NCI-H526 treated with DMSO at 0.1 percent for 48 hours (cell line): ENCODE measurements at places on chromosomes 16 and 17.
A peak's percentile ranks its signal among the peaks of the same experiment; 100 is the strongest.

GRCh38 chr17:73639932-73640331, 4.3 kb downstream of the SDK2 start:
- no peak for DNase-seq

GRCh38 chr17:10127819-10128425, 70.5 kb downstream of the GAS7 start:
- DNase-seq = no peak

DNA sequence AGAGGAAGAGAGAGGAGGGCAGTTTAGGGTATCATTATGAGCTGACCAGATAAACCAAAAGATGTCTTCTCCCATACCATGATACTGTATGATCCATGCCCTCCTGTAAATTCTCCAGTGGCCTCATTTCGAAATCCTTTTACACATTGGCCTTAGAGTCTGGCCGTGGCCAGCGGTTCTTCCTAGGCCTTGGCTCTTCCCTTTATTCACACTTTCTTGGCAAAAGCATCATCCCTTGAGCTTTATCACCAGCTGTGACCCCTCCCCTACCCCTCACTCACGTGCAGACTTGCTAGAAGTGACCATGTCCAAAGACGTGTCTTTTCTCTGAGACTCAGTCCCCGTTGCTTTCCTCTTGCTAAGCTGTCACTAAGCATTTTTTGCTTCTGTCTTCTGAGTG, 22.8 kb downstream of the KATNIP start:
- no peak for DNase-seq

DNA sequence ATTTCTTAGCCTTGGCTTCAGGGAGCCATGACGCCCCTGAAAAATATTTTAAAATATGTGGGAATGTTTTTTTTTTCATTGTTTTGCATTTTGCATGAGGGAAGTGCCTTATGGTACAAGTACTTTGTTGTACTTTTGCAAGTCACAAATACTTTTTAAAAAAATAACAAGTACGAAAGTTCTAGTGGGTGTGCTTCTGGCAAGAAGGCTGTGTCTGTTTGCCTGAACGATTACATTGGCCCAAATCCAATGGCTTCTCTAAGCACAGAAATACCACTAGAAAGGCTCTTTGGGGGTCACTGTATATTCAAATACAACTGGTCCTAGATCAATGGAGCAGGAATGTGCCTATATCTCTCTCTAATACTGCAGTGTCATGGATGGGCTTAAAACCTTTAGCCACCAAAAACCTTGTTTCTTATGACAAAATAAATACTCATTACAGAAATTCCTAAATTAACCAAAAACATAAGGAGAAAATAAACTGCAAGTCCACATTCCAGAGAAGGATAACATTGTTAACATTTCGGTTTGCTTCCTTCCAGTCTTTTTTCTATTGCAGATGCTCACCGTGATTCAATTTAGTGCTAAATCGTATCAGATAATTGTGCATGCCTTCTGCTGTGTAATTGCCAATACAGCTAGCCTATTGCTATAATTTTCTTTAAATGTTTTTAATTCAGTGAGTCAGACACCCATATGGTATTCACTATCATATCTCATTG, 97.4 kb downstream of the VAT1L start:
- DNase-seq = no peak

GRCh38 chr17:30340801-30341356, 7.0 kb upstream of the TMIGD1 start:
- no peak for DNase-seq

GRCh38 chr17:56506349-56506748, 87.2 kb upstream of the NOG start:
- no peak for DNase-seq

GRCh38 chr16:66728804-66729203, 22.6 kb downstream of the DYNC1LI2 start:
- DNase-seq = no peak

DNA sequence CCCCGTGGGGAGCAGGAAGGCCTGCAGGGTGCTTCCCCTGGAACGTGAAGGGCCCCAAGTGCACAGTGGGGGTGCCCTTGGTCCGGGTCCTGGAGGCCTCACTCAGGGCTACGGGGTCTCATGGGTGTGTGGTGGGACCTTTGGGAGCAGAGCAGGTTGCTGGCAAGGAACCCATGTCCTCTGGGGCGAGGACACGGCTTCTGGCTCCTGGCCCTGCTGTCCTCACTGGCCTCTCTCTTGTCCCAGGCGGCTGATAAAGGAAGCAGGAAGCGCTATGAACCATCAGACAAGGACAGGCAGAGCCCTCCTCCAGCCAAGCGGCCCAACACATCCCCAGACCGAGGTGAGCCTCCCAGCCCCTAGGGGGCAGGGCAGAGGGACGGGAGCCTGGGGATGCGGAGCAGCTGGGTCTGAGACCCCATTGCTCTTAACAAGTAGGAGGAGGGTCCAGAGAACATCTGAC, 9.8 kb upstream of the IL17C start:
- no peak for DNase-seq

- no peak for DNase-seq
Observed at GRCh38 chr16:21980032-21980431, 20.9 kb downstream of the PDZD9 start.

- no peak for DNase-seq
Observed at GRCh38 chr17:78412403-78412802, 34.0 kb downstream of the PGS1 start.

- DNase-seq = no peak
Observed at GRCh38 chr17:40063187-40063771, 514 bp downstream of the THRA start.

DNA sequence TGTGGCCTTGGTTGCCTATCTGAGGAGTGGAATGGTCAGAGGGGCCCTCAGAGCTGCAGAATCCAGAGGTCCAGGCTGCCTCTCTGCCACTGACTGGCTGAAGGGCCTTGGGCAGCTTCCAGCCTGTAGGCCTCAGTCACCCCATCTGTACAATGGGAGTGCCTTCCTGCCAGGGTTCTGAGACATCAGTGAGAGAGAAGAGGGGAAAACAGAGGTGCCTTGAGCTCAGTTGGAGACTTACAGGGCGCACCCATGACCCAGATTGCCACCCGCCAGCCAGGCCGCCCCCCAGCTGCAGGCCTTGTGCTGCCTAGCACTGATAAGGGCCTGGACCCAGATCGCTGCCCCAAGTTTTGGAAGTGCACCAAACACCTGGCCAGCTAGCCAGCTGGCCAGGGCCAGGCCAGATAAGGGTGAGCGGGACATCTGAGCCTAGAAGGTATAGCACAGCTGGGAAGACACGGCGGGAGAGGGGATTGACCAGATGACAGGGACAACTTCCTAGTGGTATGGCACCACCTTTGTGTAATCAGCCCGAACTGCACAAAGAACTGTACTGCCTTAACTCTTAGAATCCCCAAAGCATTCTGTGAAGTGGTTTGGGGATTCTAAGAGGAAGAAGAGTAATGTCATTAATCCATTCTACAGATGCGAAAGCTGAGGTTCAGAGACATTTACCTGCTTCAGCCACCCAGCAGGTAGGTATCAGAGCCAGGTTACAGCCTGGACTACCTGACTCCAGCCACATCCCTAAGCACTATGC, 1.4 kb downstream of the SLC4A1 start:
- no peak for DNase-seq

- no peak for DNase-seq
Observed at GRCh38 chr17:81545160-81545949, 6.8 kb downstream of the FAAP100 start.

GRCh38 chr16:1338119-1338730, 4.8 kb downstream of the BAIAP3 start:
- no peak for DNase-seq

DNA sequence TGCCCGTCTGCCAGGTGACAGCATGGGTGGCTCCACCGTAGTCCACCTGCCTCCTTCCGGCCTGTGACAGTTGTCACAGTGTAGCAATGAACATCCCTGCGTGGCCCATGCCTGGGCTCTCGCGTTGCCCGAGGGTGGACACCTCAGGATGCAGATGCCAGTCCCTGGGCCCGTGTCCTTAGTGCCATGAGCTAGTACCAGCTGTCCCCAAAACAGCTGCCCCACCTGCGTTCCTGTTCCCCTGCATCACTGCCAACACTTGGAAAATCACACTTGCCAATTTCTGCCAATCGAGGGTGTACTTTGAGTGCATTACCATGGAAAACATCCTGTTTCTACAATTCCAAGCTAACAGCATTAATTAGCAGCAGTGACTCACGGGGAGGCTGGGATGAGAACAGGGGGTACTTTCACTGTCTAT, 9.0 kb upstream of the C16orf95 start:
- no peak for DNase-seq

GRCh38 chr16:67965668-67966548, 2.5 kb downstream of the SLC12A4 start:
- DNase-seq = no peak

- DNase-seq = peak; percentile 61
Observed at GRCh38 chr17:74212913-74213791, at the start of gene TTYH2. Gene TTYH2, plus strand, starts transcription at chr17:74213571. Its CDS starts 17 bp downstream, at chr17:74213588.

GRCh38 chr16:2151188-2152091, 3.0 kb downstream of the RAB26 start:
- no peak for DNase-seq

GRCh38 chr17:72890711-72891110, 201.8 kb downstream of the SLC39A11 start:
- DNase-seq = no peak

DNA sequence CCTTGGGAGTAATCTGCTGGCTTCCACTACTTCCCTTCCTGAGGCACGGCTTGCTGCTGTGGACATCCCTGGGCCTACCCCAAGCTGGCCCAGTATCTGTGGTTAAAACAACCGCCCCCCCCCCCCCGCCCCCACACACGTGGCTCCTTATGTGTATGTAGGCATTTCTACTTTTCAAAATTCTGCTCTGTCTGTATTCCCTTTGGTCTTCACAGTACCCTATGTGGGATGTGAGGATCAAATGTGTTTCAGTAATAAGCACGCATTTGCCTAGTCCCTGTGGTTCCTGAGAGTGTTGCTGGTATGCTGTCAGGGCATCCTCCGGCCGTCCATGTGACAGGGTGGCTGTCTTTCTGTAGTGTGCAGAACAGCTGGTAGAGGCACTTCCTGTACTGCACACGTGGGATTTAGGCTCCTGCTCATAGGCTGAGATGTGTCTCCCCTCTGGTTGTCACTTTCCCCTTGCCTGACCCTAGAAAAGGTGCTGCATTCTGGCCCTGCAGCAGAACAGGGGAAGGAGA, 2.2 kb downstream of the NT5M start:
- peak; percentile 23 for DNase-seq

DNA sequence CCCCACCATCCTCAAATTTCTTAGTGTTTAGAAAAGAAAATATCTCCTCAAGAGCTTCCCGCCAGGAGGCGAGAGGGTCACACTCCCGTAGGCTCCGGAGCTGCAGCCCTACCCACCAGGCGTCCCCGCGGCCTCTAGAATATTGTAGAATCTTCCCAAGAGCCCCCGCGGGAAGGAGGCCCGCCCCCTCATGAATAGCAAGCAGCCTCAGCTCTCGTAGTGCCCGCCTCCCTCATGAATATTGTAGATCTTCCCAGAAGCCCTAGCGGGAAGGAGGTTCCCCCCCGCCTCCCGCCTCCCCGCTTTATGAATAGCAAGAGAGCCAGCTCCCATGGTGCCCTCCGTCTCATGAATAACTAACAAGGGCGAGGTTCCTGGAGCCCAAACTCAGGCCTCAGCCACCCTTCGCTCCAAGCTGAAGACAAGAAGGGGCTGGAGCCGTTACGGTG, at the start of gene FBXO47:
Gene FBXO47, minus strand, starts transcription at position 114 of the 449 bp plus-strand sequence. CDS start 4,378 bp downstream, outside the sequence.
- DNase-seq = no peak

DNA sequence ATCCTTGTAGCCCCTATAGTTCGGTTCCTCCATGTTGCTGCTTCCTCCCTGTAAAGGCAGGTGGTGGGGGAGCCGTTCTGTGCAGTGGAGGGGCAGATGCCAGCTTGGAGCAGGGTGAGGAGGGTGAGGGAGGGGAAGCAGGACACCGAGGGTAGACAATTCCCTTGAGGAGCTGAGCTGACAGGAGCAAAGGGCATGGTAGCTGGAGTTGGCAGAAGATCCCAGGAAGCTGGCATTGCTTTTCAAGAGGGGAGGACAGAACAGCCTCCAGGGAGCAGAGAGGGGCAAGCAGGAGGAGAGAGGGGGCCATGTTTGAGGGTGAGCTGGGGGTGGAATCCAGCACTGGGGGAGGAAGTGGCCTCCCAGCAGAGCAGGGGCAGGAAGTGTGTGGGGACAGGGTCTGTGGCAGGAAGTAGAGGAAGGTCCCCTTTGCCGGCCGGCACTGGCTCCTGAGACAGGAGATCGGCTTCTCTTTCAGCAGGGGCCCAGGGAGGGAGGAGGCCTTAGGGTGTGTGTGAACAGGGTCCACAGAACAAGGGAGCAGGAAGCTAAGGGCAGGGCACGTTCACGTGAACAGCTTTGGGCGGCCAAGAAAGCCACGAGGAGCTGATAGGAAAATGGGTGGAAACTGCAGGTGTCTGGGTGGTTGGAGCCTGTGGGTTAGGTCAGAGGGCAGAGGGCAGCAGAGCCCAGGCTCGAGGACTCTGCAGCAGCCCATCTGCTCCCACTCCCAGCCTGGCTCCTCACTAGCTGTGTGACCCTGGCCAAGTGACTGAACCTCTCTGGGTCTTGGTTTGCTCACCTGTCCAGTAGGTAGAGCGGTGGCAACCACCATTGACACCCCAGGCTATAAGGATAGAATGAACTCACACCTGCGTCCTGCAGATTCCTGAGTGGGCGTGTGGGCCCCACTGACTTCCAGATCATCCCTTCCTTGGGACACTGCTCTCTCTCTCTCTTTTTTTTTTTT, 17.5 kb upstream of the SPNS2 start:
- no peak for DNase-seq

- no peak for DNase-seq
Observed at GRCh38 chr17:5434984-5435383, 4.0 kb downstream of the C1QBP start.

DNA sequence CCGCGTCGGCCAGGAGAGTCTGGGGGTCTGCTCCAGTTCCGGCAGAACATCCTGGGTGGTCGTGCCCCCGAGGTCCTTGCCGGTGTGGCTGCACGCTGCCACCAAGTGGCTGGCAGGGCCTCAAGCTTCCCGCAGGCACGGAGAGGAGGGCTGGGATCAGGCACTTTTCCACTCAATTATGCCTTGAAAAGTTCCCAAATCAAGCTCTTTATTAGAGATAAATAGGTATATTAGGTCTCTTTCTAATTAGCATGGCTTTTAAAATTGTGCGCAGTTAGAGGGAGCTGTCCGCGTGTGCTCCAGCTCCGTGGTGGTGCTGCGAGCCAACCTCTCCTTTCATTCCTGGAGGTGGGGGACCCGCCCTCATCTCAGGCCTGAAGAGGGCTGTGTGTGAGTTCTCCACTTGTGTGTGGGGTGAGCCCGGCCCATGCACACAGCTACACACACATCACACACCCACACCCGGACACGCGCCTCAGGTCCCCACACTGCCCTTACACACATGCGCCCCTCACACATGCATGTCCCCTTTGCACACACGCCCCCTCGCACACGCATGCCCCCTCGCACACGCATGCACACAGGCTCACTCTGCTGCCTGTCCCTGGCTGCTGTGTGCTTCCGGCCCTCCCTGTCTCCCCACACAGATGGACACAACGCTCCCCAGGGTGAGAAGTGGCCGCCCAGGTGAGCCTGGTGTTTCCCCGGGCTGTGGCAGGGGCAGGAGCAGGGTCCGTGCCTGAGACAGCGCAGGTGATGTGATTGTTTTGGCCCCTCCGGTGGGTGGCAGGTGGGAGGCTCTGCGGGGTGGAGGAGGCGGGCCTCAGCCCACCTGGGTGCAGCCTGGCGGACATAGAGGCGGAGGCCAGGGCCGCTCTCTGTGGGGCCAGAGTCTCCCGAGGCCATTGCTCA, 28.8 kb downstream of the CACNA1H start:
- no peak for DNase-seq

GRCh38 chr16:60811051-60811608, 1225.1 kb downstream of the CDH8 start:
- no peak for DNase-seq

- no peak for DNase-seq
Observed at GRCh38 chr17:77527409-77527808, 386.6 kb downstream of the SEC14L1 start.

- DNase-seq = no peak
Observed at GRCh38 chr17:4476017-4476416, 22.7 kb upstream of the SPNS2 start.

GRCh38 chr17:55587608-55588139, 76.4 kb upstream of the SMIM36 start:
- DNase-seq = no peak
